ENCODE measurements at places on chromosomes 16 and 17.

GRCh38 chr17:53135969-53136368 is 686.8 kb upstream of the KIF2B start:
- DNase-seq = no peak

- no peak for DNase-seq
Measured at GRCh38 chr16:56985288-56985961, 3.9 kb upstream of the NLRC5 start.

DNA sequence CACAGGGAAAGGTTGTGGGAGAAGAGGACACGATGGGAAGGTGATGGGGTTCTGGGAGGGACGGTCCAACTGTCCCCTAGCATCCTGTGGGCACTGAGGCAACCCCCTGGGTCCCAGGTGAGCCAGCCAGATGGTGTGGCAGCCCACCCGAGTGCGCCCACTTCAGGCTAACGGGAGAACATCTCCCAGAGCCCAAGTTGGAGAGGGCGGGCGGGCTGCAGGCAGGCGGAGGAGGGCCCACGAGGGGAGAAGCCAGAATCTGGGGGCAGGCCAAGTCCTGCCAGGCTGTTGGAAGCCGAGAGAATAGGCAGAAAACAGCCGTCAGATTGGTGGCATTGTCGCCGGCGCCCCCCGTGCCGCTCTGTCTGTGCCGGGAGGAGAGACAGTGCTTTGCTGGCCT is 13.8 kb upstream of the ABCC3 start:
- no peak for DNase-seq

- no peak for DNase-seq
Measured at GRCh38 chr17:36950027-36950426, 1.3 kb downstream of the AATF start.

DNA sequence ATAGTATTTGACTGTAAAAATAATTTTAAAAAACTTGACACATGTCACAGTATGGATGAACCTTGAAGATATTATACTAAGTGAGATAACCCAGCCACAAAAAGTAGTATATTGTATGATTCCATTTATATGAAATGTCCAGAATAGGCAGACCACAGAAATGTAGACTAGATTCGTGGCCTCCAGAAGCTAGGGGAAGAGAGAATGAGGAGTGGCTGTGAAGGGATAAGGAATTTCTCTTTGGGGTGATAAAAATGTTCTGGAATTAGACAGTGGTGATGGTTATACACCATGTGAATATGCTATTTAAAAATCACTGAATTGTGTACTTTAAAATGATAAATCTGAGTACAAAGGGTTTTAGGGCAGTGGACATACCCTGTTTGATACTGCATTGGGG is 253.1 kb upstream of the DYNLRB2 start:
- DNase-seq = no peak

- DNase-seq = no peak
Measured at GRCh38 chr17:38881600-38882191, 11.8 kb downstream of the LASP1 start.

DNA sequence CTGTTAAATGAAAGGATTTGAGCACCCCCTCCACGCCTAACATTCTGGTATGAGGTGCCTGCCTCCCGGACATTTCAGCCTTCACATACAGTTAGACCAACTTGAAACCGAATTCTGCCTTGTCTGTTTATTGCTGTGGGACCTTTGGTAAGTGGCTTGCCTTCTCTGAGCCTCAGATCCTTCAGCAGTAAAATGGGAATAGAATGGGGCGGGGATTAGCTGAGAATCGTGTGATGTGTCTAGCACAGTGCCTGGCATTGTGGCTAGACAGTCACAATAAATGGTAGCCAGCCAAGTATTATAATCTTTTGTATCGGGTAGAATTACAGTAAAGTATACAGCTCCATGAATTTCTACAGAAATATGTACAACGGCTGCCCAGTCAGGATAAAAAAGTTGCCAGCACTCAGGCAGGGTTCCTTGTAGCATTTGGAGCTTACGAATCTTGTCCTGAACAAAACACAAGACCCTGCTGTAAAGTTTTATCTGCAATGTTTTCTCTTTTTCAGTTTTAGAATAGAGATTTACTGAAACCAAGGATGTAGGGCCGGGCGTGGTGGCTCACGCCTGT is 786 bp downstream of the TMC7 start:
- DNase-seq = no peak

GRCh38 chr16:4615384-4616046 is 827 bp upstream of the UBALD1 start:
- no peak for DNase-seq

DNA sequence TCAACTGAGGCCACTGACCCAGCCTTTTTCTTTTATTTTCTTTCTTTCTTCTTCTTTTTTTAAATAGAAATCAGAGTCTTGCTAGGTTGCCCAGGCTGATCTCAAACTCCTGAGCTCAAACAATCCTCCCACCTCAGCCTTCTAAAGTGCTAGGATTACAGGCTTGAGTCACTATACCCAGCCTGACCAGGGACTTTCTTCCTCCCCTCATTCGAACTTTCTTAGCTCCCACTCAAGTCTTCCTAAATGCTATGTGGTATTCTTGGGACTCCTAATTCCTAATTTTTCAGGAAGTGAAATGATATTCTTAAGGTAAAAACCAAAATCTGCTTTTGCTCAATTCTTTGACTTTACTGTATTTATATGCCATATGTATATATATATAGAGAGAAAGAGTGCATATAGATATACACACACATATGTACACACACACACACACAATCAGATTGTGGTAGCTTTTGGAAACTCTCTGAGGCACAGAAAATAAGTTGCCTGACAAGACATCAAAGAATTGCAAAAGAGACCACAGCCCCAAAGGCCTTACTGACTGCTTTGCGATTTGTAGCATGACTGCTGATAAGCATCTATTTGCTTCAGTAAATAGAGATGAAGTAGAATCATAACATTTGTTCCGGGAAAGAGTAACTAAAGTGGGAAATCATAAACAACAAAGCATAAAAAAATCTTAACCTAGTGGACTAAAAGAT is 9.5 kb upstream of the AMZ2 start:
- no peak for DNase-seq

DNA sequence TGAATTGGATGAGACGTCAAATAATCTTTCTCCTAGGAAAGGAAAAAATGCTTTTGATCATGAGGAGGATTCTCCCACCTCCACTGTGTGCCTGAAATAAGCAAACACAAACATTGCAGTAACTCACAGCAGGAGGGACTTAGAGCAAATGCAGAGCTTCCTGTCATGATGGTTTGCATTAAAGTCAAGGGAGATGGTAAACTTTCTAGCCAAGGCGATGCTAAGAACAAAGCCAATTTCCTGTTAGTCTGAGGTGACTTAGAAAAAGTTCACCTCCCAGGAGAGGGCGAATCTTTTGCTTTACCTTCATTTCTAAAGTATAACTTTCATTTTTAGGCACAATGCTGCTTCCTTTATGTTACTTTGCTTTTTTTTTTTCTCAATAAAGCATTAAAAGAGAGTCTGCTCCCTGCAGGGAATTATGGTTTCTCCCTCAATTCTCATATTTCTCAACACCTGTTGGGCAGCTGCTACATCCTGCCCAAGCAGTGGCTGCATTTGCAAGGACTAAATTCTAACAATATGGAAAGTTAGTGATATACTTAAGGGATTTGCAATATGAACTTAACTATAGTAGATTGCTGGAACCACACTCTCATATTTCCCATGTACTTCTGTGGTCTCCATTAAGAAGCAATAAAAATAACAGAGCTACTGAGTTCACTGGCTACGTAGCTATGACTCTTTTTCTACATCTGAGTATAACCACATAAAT is 175.6 kb downstream of the PCTP start:
- no peak for DNase-seq

DNA sequence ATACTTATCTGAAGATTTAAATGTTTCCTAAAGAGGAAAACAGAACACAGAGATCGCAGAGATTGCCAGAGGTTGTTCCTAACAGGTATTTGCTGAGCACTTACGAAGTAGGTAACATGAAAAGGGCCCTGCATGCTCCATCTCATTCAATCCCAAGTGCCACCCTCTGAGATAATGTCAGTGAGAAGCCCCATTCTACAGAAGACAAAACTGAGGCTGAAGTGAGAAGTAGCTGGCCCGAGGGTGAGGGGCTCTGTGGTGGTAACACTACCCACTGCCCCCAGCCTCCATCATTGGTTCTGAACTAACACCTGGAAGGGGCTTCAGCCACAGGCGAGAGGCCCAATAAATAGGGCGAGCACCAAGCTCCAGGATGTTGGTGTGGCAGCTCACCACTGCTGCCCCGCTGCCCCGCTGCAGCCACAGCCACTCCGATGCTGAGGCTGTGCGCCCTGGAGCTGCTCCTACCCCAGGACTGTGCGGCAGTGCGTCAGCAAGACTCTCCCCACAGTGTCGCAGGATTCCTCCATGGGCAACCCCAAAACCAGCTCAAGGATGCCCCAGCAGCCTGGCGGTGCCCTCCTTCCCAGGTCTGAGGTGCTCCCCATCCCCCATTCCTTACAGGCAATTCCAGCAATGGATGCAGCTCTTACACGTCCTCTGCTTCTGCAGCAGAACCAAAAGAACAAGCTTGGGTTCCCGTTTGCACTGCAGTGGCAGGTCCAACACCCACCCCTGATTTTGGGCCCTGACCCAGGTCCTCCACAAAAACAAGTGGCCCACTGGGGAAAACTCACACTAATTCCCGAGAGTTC is 10.3 kb downstream of the FLCN start:
- no peak for DNase-seq

- DNase-seq = no peak
Measured at GRCh38 chr16:3484318-3485096, 10.8 kb downstream of the C16orf90 start.

DNA sequence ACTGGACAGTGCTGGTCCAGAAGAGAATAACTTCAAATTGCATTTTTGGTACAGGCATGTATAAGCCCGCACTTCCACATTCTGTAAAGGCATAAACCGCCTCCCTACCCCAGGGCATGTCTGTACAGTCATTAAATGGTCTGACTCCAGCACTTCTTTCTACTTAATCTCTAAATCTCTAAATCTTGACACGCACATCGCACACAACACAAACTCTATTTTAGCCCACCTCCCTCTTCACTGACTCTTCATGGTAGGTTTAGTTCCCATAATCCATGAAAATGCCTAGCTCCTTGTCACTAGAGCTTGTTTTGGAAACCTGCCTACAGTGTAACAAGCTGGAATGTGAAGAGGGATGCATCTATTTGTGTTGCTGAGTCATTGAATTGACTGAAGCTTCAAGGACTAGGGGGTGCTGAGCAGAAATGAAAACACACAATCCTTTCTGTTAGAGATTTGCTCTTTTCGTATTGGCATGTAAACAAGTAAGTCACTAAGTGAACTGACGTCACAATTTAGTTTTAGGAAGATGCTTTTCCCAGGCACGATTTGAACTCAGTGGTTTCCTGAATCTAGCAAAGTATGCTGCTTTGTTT is 1.6 kb upstream of the DUSP14 start:
- DNase-seq = no peak

DNA sequence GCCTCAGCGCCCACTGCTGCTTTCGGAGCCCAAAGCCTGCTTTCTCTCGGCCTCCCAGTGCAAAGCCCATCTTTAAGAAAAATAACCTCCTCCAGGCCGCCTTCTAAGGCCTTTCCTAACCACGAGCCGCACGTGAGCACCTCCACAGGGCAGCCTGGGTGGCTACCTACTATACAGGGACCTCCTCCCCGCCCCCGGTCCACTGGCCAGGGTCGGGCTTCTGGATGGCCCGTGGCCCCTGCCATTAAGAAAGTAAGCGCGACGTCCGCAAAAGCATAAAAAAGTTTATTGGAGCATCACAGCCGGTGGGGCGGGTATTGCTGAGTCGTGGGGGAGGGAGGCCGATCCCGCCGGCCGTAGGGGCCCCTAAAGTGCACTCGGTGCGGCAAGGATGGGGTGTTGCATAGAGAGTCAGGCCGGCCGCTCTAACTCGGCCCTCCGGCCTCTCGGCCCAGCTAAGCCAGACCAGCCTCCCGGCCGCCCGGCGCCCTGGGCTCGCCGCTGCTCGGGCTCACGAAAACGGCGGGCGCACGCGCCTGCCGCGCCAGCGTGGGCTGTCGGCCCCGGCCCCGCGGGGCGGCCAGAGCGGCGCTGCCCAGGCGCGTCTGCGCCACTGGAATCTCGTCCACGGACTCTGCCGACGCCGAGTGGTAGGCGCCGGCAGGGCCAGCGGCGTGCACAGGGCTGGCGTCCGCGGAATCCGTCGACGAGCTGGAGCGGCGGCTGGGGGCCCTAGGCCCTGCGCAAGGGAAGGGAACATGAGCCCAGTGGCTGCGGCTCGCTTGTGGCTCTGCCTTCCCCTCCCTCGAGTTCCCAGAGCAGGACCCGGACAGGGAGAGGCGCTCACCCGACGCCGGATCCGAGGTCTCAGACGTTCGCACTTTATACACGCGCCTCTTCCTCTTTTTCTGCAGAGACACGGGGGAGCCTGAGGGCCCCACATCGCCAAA is 1.1 kb upstream of the TPPP3 start:
- no peak for DNase-seq

DNA sequence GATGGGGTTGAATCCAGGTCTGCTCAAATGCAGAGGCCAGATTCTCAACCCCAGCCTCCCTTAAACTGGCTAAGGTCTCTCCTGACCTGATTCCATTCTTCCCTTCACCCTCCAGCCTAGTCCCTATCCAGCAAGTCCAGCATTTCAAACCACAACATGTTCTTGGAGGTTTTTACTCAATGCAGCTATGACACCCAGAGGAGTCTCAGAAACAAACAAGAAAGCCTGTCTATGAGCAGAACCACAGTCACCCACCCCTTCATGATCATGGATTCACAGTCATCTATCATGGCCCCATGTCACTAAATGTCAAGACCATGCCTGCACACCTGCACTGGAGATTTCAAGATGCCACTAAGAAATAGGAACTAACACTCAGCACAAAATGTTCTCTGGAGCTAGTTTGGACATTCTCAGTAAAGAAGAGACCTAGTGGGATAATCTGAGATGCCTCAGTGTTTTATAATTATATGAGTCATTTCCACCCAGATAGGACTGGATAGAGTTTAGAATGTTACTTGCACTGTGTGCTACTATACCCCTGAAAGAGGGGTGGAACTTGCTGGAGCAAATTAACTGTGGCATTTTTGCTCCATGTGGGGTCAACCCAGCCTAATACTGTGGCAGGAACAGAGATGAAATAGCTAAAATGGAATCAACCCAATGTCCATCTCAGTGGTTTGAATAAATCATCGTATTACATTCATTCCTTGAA is 9.5 kb upstream of the METTL22 start:
- no peak for DNase-seq

DNA sequence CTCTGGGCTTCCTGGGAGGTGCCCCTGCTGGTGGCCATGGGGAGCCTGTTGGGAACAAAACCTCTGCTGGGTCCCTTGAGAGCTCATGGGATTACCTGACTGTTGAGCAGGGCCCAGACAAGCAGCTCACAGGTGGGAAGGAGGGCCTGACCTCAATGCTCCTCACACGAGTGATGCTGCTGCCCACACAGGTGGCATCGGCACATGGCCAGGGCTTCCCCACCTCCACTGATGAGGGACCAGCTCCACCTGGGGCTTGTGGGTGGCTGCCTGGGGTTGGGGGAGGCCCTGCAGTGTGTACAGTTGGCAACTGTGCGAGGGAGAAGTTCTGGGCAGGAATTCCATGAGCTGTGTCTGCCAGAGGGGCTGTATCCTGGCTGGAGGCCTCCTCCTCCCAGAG is 87.8 kb upstream of the NLRP1 start:
- DNase-seq = no peak

Measured in GM12891 (cell line).